ENCODE measurements at places on chromosomes 4 and X.

DNA sequence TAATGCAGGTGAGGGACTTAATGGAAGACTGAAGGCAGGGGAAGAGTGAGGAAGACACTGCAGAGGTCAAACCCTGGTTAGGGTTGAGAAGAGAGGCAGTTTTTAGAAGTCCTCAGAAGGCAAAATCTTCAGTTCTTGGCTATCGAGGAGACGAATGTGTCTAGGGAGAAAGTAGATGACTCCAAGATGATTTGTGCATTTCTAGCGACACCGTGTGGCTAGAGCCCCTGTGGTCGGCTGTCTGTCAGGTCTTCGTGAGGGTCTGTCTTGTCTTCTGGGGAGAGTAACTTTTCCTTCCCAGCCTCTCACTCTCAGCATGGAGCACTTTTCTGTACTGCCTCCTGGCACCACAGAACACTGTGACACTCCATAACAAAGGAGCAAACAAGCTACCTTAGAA is 458.1 kb downstream of the STIM2 start:
- no peak for DNase-seq

- no peak for DNase-seq
These were observed 1.5 kb downstream of the SRPK3 start for GRCh38 chrX:153782313-153782712.

GRCh38 chr4:100795581-100795980 is 277.8 kb upstream of the EMCN start:
- no peak for DNase-seq

- no peak for DNase-seq
These were observed 257.2 kb downstream of the SNCA start for GRCh38 chr4:89579771-89580170.

DNA sequence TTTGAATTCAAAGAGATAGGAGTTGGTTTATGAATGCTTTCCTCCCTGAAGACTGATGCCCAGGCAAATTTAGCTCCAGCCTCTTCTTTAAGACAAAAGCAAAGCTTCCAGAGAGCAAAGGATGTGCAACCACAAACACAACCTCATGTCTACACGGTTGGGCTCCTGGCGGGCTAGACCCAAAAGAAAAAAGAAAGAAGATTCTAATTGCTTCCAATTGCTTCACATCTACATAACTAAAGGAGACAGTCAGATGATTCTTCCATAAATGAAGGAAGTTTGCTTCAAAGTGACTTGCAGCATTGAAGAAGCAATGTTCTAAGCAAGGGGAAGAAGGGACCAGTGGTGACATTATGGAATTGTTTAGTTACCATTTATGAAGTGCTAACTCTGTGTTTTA is 1603.0 kb upstream of the TENM3 start:
- DNase-seq, result no peak

- no peak for DNase-seq
These were observed 11.4 kb upstream of the GPR34 start for GRCh38 chrX:41677183-41678060.

DNA sequence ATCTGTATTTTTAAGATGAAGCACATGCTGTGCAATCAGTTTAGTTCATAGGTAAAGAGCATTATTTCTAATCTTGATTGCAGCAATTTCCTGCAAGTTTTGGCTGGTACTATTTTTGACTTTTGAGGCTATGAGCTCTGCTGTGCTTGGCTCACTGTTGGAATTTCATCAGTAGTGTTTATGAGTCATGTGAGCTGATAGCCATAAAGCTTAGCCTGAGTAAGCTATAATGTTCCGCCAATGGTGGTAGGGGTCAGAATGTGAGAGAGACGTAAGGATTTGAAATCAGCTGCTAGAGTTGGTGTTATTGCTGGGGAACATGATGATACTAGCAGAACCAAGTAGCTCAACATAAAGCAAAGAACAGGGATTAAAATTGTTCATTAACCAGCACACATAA is 590.9 kb upstream of the GNPDA2 start:
- DNase-seq, result no peak

- no peak for DNase-seq
These were observed 2.1 kb downstream of the DCLK2 start for GRCh38 chr4:150080337-150080736.

- no peak for DNase-seq
These were observed 42.7 kb downstream of the TMEM156 start for GRCh38 chr4:38989487-38989886.

- DNase-seq, result no peak
These were observed 579 bp downstream of the FTHL17 start for GRCh38 chrX:31071262-31071661.

- DNase-seq, result no peak
These were observed 25.9 kb downstream of the SNX25 start for GRCh38 chr4:185235119-185235842.

- no peak for DNase-seq
These were observed 220.1 kb downstream of the RAB28 start for GRCh38 chr4:13263967-13264525.

DNA sequence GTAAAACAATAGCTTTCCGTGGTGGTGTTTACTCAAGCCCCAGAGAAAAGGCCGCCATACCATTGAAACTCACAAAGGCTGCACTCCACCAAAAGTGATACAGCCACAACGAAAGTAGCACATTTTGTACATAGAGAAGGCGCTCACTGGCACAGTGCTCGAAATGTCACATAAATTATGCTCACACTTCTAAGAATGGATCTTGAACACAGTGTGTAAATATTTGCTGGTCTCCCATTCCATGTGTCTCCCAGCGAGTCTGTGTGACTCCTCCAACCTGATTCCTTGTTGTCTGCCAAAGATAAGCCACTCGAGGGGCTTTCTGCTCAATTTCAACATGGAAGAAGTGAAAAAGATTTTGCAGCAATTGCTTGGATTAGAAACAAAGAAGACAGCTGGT is 234.0 kb upstream of the VCX3A start:
- DNase-seq, result no peak

DNA sequence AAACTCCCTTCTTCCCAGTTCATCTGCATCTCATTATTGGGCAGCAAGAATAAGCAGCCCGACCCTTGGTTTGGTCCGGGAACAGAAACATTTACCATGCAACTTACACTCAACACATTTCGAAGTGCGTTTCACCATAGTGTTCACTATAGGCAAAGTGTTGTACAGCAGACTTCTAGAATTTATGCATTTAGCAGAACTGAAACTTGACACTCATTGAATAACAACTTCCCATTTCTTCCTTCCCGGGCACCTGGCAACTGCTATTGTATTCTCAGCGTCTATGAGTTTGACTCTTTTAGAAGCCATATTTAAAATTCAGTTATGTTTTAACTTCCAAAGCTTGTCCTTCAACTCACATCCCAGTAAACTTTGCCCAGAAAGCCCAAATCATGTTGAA is 840.6 kb downstream of the NLGN4X start:
- no peak for DNase-seq

GRCh38 chr4:103567591-103567990 is 152.2 kb downstream of the TACR3 start:
- DNase-seq, result no peak

- DNase-seq, result no peak
These were observed 105.1 kb upstream of the SCOC start for GRCh38 chr4:140268186-140268841.

DNA sequence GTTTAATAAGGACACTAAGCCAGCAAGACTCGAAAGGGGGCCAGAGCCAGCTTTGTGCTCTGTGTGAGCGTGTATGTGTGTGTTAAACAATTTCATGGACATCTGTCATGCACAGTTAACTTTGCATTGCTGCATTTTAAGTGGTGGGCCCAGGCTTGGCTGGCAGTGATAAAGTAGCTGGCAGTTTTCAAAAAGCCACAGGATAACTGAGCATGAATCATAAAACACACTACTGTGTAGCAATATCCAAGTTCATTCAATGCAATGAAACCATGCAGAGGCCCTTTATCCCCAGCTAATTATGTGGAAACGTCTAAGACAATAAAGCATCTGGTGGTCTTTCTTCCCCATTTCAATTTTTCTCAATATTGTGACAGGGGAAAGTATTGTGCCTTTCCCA is 132.9 kb downstream of the NKX6-1 start:
- DNase-seq, result no peak

DNA sequence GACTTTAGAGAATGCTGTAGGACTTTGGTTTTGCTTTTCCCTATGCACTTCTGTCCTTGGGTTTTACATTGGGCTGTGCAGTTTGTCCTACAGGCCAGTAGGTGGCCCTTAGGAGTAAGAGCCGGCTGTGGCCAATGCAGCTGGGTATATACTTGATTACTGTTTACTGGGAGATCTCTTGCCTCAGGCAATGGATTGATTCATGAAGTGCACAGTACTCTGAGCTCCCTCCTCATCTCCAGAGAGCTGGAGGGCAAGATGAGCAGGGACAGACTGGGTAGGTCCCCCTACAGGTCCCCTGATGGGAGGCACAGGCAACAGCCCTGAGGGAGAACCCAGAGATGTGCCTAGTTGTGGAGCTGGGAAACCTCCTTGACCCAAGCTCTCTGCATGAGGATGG is 103.8 kb upstream of the QRFPR start:
- DNase-seq, result peak; percentile 3

DNA sequence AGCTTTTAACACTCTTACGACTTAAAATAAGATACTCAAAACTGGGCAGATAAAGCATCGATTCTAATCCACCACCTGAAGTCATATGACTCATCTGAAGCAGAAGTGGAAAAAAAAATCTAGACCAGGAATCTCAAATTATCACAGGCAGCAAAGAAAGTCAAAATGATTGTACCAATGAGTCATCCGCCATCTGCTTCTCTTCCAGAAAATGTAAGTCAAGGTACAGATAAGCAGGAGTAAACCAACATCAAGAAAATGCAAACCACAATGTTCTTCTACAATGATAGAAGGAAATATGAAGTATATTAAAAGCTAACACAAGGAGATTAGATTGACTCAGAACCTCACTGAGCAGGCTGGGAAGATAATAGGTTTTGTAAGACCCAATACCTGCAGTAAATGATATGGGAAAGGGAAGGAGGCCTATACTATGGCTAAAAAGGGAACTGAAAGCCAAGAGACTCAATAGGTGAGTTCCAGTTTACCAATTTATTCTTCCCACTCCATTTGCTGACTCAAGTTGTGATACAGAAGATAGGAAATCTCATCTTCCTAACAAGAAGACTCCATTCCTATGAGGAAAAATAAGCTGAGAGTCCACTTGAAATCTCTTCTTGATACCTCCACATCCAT is 88.4 kb upstream of the TET2 start:
- DNase-seq, result no peak

- DNase-seq, result no peak
These were observed 94.0 kb upstream of the ATP8A1 start for GRCh38 chr4:42750856-42751255.

DNA sequence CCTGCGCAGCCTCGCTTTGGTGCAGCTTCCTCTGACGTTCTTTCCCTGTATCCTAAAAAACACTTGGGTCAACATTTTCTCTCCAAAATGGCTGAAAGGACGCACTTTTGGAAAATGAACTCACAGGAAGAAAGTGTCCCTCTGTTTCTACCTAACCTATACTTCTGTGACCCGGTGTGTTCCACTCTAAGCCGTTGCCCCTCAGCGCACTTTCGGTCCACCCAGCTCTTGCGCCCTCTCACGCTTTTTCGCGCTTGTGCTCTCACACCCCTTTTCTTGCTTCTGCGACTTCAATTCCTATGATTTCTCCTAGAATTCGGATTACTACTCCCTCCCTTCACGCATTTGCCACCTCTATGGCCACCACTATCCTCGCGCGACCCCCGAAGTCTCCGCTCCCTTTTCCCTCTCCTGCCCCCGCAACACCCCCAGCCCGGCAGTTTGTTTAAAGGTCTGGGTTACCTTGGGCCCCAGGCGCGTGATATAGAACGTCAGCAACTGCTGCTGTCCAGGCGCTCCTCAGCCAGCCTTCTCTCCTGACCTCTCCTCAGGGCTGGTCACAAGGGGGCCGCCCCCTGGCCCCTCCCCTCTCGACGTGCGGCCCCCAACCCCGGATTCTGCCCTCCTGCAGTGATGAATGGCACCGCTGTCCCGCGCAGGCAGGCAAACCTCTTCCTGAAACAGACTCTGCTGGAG is at the start of gene USP51:
Gene USP51, minus strand, starts transcription at position 535 of the 696 bp plus-strand sequence. CDS start 909 bp downstream, outside the sequence.
- no peak for DNase-seq

- DNase-seq, result no peak
These were observed 23.3 kb upstream of the BCOR start for GRCh38 chrX:40120838-40121580.

GRCh38 chrX:30592831-30593230 is 15.3 kb upstream of the TASL start:
- no peak for DNase-seq

GRCh38 chr4:80221161-80221560 is 23.9 kb downstream of the PRDM8 start:
- DNase-seq, result no peak

DNA sequence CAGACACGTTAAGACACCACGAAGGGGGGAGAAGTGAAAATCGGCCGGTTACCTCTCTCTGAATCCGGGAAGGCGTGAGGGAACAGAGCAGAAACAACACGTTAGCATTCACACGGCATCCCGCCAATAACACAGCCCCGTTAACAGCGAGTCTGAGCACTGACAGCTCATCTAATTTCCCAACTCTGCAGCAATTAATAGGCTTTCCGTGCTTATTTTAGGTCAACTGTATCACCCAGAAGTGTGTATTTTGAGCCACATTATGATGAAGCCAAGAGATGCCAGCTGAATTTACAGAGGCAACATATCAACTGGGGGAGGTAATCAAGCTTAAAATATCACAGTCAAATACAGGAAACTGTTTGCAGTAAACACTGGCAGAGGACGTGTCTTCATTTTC is 92.6 kb downstream of the NSUN7 start:
- DNase-seq, result no peak

GRCh38 chr4:180827232-180828009 is 1415.8 kb upstream of the TENM3 start:
- no peak for DNase-seq

DNA sequence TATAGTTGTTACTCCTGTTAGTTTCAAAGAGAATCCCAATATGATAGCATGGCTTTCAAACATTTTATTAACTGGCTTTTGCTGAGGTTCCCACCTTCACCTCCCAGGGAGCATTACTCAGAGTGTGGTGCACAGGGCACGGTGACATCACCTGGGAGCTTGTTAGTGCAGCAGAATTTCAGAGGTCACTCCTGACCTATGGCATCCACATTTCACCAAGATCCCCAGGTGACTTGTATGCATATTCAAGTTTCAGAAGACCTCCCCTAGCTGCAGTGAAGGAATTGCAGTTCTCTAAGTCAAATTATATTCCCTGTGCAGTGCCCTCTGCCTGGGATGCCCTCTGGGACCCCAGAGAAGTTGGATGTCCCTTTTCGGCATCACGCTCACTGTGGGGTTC is 29.7 kb upstream of the LNX1 start:
- no peak for DNase-seq

GRCh38 chrX:11100281-11101035 is 10.7 kb upstream of the HCCS start:
- DNase-seq, result no peak

DNA sequence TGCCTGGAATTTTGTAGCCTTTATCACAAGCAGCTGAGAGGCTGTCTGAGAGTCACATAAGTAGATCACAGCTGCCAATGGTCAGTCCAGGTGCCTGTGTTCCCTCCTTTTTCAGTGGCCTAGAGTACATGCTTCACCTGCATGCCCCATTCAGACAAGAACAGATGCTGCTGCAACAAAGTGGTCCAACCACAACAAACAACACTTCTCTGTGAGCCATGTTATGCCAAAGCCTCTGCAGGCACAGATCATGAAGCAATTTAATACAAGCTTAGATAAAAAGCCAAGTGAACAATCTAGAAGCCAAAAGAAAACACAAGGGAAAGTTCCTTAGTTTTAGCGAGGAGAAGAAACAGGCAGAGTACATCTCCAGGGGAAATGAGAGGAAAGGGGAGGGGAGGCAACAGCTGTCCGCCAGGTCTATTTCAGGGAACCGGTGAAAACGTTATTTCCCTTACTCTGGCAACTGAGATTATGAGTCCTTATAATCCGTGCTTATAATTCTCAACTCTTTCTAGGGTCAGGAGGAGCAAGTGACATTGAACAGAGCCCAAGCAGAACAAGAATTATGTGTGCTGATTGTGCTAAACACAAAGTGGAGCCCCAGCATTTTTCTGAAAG is 92.6 kb downstream of the TSPAN5 start:
- no peak for DNase-seq

All from central memory CD4-positive, alpha-beta T cell (primary cell).